ENCODE measurements at places on chromosomes 13 and 19. TPM values are rescaled to one million over a fixed set of nuclear protein-coding genes. Genes with fewer than 3 reads are reported as not detected.

DNA sequence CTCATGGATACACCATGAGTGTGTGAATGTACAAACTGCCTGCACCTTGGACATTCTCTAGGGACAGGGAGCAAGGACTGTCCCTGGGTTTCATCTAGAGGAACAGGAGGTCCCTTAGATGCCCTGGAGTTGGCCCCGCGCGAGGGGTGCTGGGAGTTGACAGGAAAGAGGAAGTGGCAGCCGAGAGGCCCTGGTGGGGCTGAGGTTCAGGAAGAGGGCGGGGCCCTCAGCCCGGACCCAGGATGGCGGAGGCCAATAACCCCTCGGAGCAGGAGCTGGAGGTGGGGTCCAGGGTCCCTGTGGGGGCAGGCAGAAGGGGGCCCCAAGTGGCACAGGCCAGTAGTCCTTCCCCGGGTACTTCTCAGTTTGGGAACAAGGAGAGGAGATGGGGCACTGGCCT lies 6.9 kb downstream of the PKN1 start:
- peak; percentile 89 for DNase-seq

GRCh38 chr13:44818428-44818827 lies 170.8 kb downstream of the NUFIP1 start:
- no peak for DNase-seq

- no peak for DNase-seq
These were observed 20.6 kb upstream of the WDR18 start for GRCh38 chr19:963486-963951.

GRCh38 chr13:43908156-43909126 lies 28.7 kb downstream of the LACC1 start:
- peak; percentile 7 for DNase-seq

DNA sequence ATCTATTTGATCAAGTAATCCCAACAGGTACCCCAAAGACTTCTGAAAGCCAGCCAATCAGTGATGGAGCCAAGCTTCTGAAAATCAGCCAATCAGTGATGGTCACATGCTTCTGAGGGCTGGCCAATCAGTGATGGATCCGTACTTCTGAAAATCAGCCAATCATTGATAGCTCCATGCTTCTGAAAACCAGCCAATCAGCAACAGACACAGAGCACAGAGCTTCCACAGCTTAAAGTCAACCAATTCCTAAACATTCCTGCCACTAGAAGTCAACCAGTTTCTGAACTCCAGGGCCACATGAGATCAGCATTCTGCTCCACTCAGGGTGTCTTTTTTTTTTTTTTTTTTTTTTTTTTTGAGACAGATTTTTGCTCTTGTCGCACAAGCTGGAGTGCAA lies 8.2 kb upstream of the HSD17B14 start:
- DNase-seq, result peak; percentile 17

GRCh38 chr19:2045501-2046045 lies 5.5 kb downstream of the MKNK2 start:
- no peak for DNase-seq

DNA sequence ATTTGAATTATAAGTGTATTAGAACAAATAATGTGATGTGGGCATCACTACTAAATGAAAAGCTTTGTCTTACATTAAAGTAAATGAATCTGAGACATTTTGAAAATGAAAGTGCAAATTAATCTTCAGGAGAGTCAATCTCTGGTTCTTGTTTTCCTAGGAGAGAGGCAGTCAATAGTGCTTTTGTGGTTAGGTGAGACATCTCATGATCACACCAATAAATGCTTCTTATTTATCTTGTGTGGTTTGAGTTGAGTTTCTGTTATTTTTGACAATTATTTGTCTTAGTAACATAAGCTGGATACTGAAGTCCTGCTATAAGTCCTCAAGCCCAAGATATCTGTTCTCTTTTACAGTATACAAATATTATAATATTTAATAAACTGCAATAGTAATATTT lies 1378.0 kb upstream of the PCDH9 start:
- DNase-seq, result no peak

DNA sequence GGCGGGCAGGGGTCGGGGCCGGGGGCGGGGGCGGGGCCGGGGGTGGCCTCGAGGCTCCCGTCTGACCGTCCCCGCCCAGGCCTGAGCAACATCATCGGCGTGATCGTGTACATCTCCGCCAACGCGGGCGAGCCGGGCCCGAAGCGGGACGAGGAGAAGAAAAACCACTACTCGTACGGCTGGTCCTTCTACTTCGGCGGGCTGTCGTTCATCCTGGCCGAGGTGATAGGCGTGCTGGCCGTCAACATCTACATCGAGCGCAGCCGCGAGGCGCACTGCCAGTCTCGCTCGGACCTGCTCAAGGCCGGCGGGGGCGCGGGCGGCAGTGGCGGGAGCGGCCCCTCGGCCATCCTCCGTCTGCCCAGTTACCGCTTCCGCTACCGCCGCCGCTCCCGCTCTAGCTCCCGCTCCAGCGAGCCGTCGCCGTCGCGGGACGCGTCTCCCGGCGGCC lies 9.4 kb upstream of the CACNG6 start:
- DNase-seq, result peak; percentile 21

- DNase-seq, result no peak
These were observed 5.8 kb upstream of the POMP start for GRCh38 chr13:28653111-28653510.

DNA sequence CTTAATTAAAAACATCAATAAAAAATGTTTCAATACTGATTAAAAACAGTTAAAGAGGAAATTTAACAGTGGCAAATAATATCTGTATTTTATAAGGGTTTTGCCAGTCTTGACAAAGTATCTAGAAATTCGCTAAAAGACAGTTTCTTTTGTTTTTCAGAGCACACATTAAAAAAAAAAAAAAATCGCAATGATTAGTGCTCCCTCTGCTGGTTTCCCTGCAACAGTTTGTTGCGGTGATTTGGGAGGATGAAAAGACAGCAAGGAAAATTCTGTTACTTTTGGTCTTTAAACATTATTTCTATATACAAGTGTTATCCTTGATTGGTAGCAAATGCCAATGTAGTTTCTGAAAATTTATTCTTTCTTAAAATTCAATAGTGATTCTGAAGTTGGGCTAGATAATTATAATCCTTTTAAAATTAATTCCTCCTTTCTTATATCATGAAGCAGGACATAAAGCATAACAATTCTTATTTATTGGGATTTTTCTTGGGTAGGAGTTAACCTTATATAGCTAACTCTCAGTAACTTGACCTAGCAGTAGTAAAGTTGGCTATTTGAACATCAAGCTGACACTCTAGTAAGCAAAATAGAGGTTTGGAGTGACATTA lies 23.1 kb upstream of the SPRY2 start:
- no peak for DNase-seq

GRCh38 chr13:106281426-106281825 lies 254.0 kb downstream of the EFNB2 start:
- DNase-seq, result no peak

DNA sequence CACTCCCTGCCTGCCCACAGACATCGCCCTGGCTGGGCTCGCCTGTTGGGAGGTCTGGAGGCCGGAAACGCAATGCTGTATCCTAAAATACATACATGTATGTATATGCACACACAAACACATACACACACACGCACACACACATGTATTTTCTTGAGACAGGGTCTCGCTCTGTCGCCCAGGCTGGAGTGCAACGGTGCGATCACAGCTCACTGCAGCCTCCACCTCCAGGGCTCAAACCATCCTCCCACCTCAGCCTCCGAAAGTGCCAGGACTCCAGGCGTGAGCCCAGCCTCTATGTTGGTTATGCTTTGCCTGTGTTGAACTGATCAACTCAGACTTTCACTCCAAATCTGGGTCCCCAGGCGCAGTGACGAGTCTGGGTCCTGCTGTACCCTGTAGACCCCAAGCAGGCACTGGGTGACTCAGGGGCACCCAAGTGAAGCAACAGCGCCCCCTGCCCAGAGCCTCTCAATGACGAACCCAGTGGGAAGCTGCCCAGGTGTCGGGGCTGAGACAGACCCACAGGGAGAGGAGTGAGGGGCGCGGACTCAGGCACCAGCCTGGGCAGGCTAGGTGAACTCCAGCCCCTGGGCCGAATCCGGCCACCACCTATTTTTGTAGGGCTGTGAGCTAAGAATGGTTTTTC lies 27.4 kb upstream of the CACTIN start:
- peak; percentile 51 for DNase-seq

DNA sequence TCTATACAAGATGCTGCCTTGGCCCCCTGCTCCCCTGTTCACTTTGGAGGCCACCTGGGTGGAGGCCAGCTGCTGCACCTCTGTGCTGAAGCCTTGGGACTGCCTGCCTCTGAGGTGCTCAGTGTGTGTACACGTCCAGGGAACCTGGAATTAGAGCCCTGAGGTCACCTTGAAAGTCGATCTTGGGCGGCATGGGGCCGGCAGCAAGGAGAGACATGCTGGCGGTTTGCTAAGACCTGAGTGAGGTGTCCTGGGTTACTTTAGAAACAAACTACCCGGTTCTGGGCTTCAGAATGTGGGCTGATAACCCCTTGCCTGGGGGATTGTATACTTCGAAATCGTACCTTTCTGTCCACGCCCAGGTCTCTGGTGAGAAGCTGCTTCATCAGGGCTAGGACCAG lies 25.5 kb downstream of the TSSK6 start:
- DNase-seq, result peak; percentile 34

DNA sequence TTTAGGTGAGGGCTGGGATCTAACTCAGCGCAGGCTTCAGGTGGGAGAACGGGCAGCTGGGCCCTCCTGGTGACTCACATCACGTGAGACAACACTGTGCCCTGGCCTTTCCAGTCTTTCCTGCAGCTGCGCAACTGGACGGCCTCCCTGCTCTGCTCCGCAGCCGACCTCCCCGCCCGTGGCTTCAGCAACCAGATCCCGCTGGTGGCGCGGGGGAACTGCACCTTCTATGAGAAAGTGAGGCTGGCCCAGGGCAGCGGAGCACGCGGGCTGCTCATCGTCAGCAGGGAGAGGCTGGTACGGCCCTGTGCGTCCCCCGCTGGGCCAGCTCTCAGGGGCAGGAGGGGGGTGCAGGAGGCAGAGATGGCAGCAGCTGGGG lies 8.8 kb downstream of the SPPL2B start:
- peak; percentile 28 for DNase-seq

DNA sequence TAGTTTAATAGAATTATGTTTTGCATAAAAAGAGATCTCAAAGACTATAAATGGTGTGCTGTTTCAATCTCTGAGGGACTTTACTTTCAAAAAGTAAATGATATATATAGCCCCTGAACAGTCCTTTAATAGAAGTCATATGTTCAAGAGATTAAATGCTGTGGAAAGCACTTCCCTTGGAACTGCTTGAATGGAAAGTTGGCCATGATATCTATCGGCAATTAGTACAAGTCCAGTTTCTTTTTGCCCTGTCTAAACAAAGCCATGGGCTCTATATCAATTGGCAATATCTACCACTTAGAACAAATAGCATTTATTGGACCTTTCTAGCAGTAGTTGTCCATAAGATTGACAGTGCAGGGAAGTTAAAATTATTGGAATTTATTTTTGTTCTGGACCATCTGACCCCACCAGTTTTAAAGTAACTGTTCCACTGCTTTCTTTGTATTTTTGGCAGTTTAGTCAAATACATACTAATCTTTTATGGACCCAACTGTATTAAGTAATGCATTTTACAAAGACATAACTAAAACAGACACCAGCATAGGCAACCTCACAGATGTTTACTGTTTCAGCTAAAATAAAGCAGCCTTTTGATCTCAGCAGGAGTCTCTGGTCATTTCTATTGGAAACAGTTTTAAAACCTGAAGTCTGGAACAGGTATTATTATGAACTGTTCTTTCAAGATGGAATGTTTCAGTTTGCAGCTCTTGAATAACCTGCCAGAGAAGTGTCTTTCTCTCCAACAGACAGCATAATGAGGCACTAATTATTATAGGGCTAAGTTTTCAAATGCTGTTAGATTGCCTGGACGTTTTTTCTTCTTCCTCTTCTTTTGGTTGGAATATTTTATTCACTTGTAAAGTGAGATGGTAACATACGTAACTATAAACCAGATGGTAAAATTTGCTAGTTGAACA lies 282.6 kb downstream of the DCLK1 start:
- no peak for DNase-seq

GRCh38 chr13:25489238-25489637 lies 117.5 kb downstream of the ATP8A2 start:
- DNase-seq, result no peak

- no peak for DNase-seq
These were observed 131.5 kb downstream of the DLEU7 start for GRCh38 chr13:50711996-50712395.

- no peak for DNase-seq
These were observed 459.4 kb downstream of the FGF9 start for GRCh38 chr13:22130254-22130653.

DNA sequence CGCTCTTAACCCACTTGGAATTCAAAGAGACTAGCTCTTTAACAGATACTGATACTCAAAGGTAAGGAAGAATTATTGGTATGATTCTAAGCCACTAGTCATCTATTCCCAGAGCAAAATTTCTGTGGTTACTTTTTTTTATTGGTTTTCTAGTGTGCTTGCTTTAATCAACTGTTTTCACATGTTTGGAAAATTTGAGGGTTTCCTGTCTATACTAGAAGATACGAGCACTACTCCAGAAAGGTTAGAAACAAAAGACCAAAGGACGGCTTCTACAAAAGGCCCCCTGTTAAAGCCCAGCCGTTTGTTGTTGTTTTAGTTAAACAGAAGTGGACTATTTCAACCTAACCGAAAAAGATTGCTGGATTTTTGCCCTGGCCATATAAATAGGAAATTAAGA lies 18.5 kb upstream of the LPAR6 start:
- no peak for DNase-seq

DNA sequence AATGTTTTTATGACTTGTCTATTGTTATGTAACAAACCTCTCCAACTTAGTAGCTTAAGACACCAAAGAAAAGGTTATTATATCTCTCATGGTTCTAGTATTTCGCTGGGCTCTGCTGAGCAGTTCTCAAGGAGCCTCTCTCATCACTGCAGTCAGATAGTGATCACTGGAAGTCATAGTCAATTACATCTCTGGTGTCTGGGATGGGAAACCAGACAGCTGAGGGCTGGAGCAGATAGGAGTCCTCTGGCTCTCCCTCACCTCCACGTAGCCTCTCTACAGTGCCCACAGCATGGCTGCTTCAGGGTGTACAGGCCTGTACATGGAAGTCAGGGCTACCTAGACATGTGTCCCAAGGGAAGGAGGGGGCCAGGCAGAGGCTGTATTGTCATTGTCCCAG lies 507.5 kb downstream of the MYO16 start:
- no peak for DNase-seq

Gene RNF225
- total RNA-seq, result 0.25 TPM

Gene TRAPPC6A
- 18.3 TPM for total RNA-seq

Gene CNN1
- not detected for total RNA-seq

Gene PSG2
- not detected for total RNA-seq

Gene ZNF730
- 3.8 TPM for total RNA-seq

Gene SLAIN1
- 26.7 TPM for total RNA-seq

Gene KLK13
- not detected for total RNA-seq

Gene ZNF534
- total RNA-seq, result not detected

Gene SOHLH2
- total RNA-seq, result not detected

Gene PINLYP
- total RNA-seq, result 3.5 TPM

Gene LTBP4
- total RNA-seq, result 145 TPM

Gene HPN
- 0.09 TPM for total RNA-seq

Gene CLEC4M
- not detected for total RNA-seq

Gene NALCN
- not detected for total RNA-seq

Gene TUBA3C
- not detected for total RNA-seq
